Daoy (cell line): ENCODE measurements at places on chromosomes 7 and 10. TPM values are rescaled to one million over a fixed set of nuclear protein-coding genes. Genes with fewer than 3 reads are reported as not detected.

GRCh38 chr7:38927751-38928150, 18.8 kb upstream of the VPS41 start:
- no peak for DNase-seq

- peak; percentile 76 for DNase-seq
Observed at GRCh38 chr10:120948889-120949608, 97.9 kb downstream of the WDR11 start.

DNA sequence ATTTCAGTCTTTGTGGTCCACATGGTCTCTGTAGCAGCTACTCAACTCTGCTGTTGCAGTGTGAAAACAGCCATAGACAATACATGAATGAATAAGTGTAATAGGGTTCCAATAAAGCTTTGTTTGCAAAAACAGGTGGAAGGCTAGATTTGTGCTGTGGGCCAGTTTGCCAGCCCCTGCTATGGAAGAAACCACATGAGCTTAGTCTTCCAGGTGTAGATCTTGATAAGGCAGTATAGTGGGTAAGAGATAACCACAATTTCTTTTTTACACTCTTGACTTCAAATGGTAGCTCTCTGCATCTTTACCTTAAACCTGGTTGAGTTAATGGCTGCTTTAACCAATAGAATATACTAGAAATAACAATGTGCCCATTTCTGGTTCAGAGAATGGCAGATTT, 135.0 kb upstream of the PALS2 start:
- no peak for DNase-seq

DNA sequence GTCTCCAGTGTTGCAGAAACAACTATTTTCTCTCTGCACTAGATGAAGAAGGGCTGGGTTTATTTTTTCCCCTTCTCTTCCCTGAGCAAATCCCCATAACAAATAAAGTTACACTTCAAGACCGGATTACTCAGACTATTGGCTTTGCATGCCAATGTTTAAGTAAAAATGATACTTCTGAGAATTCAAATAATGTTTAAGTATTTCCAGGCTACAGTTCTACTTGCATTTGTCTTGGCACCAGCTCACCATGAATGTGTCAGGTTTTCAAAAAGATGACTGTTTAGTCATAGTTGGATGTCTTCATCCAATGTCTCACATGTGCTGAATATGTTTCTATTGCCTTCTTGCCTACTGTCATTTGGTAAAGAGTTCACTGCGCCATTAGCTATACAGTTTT, 912.6 kb downstream of the GATA3 start:
- peak; percentile 3 for DNase-seq

DNA sequence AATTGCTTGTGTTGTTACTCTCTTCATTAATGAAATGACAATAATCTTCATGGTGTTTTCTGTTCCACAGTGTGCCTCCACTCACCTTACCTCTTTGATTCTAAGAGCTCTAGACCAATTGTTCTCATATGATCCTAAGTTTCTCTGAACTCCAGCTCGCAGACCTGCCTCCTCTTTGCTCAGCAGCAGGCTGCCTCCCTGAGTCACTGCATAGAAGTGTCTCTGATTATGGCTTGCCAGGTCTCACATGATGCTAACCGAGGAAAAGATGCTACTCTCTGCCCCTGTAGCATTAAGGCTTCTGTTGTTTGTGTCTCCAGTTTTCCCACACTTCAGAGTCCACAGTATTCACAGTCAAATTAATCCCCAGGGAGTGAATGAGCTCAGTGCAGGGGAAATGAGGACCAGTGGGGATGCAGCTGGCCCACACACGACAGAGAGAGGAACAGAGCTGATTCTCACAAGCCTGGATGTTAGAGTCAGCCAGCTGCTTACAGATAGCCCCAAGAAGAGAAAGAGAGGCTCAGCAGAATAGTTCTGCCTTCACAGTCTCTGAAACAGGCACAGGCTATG, 145.9 kb upstream of the EGR2 start:
- DNase-seq: no peak

GRCh38 chr10:44853148-44853734, 57.9 kb upstream of the TMEM72 start:
- peak; percentile 71 for DNase-seq

- DNase-seq: peak; percentile 40
Observed at GRCh38 chr7:132614428-132615318, 38.4 kb upstream of the PLXNA4 start.

CPSF4 gene
- 51.9 and 60.1 TPM in 2 replicates for total RNA-seq

CDK14 gene
- total RNA-seq: 14.1 and 14.3 TPM in 2 replicates

OR2A42 gene
- total RNA-seq: not detected in 2 replicates
